Nephron progenitor cell (in vitro differentiated cells): ENCODE measurements at places on chromosomes 4 and X.
A peak's percentile ranks its signal among the peaks of the same experiment; 100 is the strongest.

GRCh38 chr4:1377606-1378261, 28.5 kb downstream of the NKX1-1 start:
- peak; percentile 1 for DNase-seq

DNA sequence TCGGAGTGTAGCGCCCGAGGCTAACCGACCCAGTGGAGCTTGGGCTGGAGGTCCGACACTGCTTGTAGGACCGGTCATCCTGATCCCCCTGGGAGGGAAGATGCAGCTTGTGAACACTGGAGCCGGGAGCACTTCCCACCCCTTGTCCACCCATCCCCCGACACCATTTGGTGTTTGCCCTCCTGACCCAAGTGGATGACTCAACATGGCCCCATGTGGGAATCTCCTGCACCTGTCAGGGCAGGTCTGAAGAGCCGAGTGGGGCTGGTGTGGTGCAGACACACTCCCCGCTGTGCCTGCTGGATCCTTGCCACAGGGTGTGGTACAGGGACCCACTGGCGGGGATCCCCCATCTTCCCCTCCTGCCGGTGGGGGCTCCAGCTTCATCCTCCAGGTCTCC, 90.0 kb upstream of the AFAP1 start:
- DNase-seq = no peak

- DNase-seq = no peak
These were observed 29.6 kb downstream of the PHOX2B start for GRCh38 chr4:41718907-41719306.

DNA sequence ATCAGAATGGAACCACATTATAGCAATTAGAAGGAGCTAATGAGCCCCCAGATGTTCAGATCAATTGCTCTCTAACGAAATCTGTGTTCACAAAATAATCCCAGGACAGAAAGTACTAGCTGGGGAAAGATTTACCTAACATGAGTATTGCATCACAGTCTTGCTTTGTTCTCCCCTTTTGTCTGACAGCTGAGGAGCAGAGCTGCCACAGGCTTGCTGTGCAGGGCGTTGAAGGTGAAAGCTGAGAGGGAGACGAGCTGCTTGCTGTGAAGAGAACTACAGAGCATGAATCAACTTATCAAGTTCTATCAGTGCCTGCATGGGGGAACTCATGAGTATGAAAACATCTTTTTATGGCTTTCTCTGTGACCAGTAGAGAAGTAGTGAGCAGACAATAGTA, 441.2 kb downstream of the CENPC start:
- no peak for DNase-seq

- peak; percentile 47 for DNase-seq
These were observed 443 bp downstream of the GPR143 start for GRCh38 chrX:9765072-9765736.

GRCh38 chrX:30659421-30659820, 6.2 kb downstream of the GK start:
- no peak for DNase-seq

DNA sequence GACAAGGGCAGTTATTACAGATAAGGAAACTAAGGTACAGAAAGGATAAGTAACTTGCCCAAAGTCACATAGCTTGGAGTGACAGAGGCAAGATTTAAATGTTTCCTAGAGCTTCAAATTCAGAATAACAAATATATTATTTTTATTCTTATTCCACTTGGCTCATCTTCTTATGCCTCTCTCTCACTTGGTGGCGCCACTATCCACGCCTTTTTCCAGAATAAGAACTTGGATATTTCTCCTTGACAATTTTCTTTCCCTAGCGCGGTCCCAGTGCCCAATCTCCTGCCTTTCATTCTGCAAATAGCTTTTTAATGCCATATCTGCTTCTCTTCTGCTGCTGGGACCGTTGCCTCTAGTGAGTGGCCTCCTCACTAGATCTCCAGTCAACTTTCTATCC, 78.5 kb downstream of the MSN start:
- DNase-seq = no peak

DNA sequence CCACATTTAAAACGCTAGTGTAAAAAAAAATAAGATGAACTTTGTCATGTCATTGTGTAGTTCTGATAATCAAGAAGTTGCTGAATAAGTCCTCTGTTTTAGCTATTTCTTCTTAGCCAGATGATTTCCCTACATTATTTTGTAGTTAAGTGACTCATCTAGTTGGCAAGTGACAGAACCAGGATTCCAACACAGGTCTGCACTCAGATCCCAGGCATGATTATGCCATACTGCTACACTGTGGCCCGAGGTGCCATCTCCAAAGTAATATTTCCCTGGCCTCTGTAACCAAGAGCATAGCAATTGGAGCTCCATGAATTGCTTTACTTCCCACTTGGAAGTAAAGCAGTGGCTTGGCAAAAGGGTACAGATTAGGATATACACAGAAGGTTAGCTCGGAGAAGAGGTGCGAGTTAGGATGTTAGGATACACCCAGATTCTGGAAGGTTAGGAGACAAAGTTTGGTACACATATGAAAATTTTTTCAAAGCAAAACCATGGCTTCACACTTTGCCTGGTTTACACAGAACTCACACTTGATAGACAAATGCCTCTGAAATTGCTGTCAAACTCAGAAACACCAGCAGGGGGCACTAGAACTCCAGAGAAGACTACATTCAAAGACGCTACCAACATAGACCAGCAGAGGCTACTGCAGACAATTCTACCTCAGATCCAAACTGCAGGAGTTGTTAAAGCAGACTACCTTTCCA, 41.4 kb downstream of the SRPX2 start:
- DNase-seq = peak; percentile 65

DNA sequence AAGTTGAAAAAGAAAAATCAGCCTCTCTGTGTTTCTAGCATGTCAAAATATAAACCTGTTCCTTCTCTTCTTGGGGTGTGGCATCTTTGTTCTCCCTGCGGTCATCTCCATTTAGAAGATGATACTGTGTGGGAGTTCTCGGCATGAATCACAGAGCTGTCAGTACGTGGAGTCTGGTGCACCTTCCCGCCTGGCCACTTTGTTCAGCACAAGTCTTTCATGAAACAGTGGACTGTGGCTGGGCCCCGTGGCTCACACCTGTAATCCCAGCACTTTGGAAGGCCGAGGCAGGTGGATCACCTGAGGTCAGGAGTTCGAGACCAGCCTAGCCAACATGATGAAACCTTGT, 166.5 kb downstream of the MAML3 start:
- no peak for DNase-seq

- DNase-seq = no peak
These were observed 38.6 kb downstream of the AR start for GRCh38 chrX:67582436-67582835.

DNA sequence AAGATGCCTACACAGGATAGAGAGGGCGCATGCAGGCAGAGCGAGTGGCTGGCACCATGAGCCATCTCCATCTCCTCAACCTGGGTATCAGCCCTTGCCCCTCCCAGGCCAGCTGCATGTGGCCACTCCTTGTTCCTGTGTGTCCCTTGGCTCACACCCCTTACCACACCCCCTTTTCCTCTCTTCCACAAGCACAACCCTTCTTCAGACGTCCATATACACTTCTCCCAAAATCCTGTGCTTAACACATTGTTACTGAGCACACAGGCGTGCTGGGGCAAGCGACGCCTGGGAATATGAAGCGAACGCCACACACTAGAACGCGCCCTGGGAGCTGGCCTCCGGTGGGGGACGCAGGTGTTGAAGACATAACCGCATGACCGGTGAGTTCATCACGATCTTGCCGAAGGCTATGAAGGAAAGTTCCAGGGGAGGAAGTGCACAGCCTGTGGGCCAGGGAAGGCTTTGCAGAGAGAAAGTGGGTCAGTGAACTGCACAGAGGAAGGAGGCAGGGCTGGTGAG, 19.1 kb upstream of the KIAA0232 start:
- DNase-seq = no peak

DNA sequence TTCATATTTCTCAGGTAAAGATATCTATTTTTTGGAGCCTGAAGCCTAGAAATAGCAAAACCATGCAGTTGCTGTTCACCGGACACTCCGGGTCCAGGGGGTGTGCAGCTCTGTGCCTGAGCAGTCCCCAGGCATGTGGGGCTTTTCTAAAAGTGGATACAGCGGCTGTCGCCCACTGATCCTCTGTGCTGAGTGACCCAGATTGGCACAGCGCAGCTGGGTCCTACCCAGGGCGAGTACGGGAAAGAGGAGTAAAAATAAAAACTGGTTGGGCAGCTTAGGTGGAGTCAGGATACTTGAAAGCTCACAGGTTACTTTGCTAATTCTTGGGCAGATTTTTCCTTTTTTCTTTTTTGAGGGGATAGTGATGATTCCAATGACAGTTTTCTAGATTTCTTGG, 118.8 kb downstream of the UCHL1 start:
- DNase-seq = no peak

- no peak for DNase-seq
These were observed 153.7 kb downstream of the CLCN4 start for GRCh38 chrX:10310511-10310910.

DNA sequence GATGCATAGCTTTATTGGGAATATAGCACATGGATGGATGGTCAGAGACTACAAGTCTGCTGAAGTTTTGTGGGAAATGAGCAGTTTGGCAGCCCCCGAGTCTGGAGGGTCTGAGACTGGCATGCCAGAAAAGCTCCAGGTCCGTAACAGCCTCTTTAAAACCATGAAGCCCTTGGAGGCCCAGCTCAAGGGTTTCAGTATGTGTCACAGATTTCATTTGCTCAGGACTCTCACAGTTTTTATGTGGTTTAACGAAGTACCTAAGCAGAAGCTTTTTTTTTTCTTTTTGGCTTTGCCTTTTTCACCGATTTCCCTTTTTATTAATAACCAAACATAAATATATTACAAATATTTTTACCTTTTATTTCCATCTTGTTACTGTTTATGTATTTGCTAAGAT, 30.6 kb upstream of the TMEM184C start:
- DNase-seq = no peak

DNA sequence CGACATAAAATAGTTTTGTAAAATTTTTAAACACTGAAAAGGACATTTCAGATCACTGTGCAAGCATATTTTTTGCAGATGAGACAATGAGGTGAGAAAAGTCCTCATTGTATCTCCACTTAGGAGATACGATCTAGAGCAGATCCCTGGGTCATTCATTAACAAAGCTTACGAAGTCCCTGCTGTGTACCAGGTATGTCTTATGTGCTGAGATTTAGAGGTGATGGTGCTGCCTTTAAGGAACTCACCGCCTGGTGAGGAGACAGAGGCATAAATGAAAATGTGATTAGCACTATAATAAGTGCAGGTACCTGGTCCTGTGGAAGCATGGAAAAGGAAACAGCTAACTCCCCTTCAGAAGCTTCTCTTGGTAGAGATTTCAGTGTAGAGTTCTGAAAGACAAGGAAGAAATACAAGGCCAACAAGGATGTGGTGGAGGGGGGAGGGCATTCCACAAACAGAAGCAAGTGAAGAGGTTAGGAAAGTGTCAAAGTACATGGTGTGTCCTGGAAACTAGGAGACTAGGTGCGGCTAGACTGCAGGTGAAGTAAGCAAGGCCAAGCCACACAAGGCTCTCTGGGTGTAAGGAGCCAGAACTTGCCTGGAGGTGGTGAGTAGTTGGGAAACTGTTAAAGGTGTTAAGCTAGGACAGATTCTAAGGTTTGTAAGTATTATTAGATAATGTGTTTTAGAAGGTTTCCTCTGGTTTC, 1.5 kb upstream of the NDNF start:
- DNase-seq = no peak

DNA sequence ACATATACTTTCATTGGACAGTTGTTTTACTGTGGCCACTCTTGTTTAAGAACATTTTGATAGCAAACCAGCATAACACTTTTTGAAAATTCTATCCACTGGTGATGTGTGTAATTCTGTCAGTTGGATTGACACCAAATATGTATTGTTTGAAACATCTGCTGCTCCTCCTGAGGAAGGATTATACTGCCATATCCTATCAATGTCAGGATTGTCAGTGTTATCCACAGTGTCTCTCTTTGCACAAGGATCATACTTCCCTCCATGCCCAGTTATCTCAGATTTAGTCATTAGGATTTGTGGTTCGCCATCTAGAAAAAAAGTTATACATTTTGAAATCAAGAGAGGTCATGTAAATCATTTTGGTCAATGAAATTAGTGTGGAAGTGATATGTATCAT, 1859.6 kb downstream of the C4orf33 start:
- DNase-seq = no peak

DNA sequence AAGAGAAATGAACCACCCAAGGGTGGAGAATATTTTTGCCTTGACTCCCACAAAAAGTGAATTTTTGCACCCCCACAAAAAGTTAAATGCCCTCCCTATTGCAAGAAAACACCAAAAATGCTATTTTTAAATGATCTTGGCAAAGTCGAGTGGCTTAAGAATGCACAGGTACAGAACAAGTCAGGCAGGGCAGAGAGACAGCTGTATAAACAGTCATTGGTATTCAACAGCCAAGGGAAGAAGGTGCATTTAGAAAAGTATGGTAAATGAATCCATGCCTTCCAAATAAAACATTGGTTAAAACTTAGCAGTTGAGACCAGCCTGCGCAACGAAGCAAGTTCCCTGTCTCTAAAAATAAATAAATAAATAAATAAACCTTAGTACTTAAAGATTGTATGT, 169.3 kb downstream of the CHIC2 start:
- no peak for DNase-seq

GRCh38 chr4:25163196-25163595, 2.9 kb upstream of the SEPSECS start:
- no peak for DNase-seq
